Stimulated activated CD8-positive, alpha-beta memory T cell treated with anti-CD3 and anti-CD28 coated beads, Interleukin-4, amount 100 ng/mL, for 24 hours (primary cell): ENCODE measurements at places on chromosomes 2 and 18.

- no peak for DNase-seq
Measured at GRCh38 chr18:77199707-77200106, 49.9 kb upstream of the GALR1 start.

- DNase-seq = no peak
Measured at GRCh38 chr2:63052411-63053080, 1.9 kb downstream of the OTX1 start.

GRCh38 chr2:181614874-181615638 lies 41.8 kb downstream of the CERKL start:
- no peak for DNase-seq

- DNase-seq = no peak
Measured at GRCh38 chr2:24076849-24077534, 866 bp upstream of the SF3B6 start.

DNA sequence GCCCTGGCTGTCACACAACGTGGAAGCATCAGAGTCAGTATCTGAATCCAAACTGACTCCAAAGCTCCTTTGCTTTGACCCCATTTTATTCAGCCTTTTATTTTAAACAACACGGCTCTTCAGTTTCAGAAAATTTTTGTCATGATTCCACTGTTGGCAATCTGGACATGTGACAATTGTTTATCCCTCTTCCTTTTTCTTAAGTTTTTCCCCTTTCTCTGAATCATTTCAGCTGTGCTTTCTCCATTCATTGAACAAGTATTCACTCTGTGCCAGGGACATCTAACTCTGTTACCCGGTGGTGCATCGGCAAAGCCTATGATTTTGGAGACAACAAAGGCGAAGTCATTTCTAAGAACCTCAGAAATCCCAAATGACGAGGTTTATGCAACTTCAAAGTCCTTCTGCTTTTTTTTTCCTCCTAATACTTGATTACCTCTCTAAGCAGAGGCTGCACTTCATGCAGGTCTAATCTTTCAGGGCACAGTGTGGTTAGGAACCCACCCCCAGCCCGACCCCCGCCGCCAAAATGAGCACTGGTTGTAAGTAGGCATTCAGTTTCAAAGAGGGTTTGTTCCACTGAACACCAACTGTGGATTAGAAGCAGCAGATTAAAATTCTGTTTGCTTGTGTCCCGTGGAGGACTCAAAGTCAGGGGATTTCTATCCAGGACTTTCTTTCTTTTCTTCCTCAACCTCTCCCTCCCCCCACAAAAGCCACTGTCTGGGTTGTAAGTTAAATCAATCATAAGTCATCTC lies 18.6 kb downstream of the ST6GAL2 start:
- no peak for DNase-seq
